ENCODE measurements at places on chromosomes 16 and 17.
A peak's percentile ranks its signal among the peaks of the same experiment; 100 is the strongest.

DNA sequence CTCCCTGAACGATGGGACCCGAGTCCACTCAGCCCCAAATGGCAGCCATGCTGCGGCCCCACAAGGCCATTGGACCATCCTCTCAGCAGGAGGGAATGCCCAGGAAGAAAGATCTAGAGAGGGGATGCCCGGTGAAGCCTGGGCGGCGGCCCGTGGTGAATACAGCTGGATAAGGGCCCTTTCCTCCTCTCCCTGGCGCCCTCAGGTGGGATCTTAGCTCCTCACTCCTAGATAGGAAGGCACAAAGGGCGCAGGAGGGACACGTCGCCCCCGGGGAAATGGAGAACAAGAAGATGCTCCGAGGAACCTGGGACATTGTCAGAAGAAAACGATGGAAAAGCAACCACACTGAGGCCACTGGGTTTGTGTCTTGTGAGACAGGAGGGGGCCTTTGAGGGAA lies 2.5 kb downstream of the CD300C start:
- no peak for DNase-seq

DNA sequence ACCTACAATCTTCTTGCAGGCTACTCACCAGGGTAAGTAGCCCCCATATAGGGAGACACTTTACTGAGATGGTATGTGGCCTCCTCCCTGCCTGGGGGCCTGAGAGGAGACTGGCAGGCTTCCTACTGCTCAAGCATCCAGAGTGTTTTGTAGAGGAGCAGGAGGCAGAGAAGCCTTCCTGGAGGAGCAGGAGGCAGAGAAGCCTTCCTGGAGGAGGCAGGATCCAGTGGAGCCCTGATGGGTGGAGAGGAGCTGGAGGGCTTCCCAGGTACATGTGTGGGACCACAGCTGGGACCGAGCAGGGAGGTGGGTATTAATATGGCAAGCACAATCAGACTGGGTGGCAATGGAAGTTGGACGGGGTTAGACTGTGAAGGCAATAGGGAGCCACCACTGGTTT lies 2.1 kb upstream of the ADGRG5 start:
- DNase-seq: no peak

- no peak for DNase-seq
Observed at GRCh38 chr17:61225178-61225882, 174.3 kb upstream of the TBX2 start.

GRCh38 chr16:72291531-72291981 lies 119.6 kb upstream of the PMFBP1 start:
- DNase-seq: peak; percentile 98

- DNase-seq: no peak
Observed at GRCh38 chr16:67959536-67960329, 8.7 kb downstream of the SLC12A4 start.

DNA sequence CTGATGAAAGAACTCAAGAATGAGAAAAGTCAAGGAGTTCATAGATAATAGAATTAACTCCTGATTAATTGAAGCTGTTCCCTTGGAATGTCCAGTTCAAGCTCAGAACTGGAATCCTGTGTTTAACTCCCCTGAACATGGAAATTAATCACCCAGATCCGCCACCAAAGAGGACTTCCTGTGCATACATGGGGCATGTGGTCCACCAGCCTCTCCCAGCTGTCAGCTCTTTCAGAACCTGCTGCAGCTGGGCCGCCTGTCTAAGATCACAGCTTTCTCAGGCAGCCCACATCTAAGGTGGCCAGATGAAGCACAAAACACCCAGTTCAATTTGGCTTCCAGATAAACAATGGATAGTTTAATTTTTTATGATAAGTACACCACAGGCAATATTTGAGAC lies 203.7 kb upstream of the COX10 start:
- no peak for DNase-seq

- peak; percentile 77 for DNase-seq
Observed at GRCh38 chr16:57815987-57816745, 13.9 kb upstream of the KIFC3 start.

GRCh38 chr16:58842746-58843145 lies 108.6 kb upstream of the GOT2 start:
- DNase-seq: no peak

DNA sequence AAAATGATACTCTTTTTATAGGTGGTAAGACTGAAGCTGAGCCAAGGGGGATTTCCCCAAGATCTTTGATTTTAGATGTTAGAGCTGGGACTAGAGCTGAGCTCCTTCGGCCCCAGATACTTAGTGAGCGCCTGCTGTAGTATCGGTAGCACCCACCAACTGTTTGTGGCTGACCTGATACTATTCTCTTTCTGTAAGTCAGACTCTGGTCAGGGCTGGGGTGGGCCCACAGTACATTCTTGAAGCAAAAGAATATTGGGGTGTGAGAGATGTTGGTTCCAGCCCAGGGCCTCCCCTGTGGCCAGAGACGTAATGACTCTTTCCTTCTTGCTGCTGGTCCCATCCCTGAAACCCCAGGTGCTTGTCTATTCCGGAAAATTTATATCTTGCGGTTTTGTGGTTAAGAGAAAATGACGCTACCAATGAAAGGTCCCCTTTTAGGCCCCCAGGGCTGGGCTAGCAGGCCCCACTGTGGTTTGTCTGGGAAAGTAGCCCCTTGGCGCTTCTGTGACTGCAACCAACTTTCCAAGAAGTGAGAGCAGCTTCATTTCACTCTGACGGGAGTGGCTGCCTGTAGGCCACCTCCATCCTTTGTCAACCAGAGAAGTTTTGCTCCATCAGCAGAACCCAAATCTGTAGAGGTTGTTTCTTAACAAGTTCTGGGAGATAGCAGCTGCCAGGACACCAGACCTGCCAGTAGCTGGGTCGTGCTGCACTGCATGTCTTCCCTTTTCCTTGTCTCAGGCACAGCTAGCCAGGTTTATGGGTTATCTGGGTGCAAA lies 86.4 kb upstream of the LGALS9 start:
- DNase-seq: no peak

- peak; percentile 50 for DNase-seq
Observed at GRCh38 chr16:1533443-1533951, at the start of gene TMEM204. TMEM204 (plus strand) TSS chr16:1533666; CDS start chr16:1534276, 610 bp downstream.

DNA sequence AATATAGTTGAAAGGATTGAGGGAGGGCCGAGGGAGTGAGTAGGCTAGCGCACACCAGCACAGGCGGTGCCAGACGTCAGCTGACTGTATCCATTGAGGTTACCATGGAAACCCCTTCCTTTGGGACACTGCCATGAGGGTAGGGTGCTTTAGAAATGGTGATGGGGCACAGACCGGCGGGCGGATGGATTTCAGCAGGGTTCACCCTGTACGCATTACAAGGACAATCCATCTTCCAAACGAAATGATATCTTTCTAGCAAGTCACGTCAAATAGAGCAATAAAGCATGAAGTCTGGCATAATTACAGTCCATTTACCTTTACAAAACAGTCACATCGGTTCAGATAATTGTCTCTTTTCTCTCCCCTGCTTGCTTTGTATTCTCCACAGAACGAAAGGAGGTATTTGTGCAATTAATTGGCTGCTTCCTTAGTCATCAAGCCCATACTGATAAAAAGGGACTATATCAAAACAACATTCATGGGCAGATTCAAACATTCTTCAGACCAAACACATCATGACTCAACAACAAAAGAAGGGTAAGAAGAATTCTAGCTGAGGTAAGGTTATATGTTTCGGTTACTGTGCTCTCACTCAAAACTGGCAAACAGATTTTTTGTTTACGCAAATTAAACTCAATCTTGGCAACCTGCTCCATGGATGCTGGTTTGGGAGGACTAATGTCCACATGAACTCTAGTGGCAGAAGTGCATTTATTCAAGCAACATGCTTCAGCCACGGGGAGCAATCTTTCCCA lies 140.6 kb downstream of the CDK5R1 start:
- DNase-seq: no peak

DNA sequence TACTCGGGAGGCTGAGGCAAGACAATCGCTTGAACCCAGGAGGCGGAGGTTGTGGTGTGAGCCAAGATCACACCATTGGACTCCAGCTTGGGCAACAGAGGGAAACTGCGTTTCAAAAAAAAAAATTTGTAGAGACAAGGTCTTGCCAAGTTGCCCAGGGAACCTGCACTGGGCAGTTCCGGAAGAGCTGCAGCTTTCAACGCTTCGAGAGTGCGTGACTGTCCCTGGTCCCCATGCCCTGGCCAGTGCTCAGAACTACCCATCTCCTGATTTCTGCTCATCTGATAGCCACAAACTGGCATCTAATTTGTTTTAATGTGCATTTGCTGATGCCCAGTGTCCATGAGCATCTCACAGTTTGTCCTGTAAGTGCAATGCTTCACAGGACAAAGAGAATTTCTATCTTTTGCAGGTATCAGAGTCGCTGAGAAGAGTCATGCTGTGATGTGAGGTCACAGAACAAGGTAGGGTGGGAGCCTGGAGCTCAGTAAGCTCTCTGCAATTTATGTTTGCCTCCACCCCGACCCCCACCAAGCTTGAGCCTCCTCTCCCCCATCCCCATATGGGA lies 3.9 kb downstream of the ACTG1 start:
- no peak for DNase-seq

DNA sequence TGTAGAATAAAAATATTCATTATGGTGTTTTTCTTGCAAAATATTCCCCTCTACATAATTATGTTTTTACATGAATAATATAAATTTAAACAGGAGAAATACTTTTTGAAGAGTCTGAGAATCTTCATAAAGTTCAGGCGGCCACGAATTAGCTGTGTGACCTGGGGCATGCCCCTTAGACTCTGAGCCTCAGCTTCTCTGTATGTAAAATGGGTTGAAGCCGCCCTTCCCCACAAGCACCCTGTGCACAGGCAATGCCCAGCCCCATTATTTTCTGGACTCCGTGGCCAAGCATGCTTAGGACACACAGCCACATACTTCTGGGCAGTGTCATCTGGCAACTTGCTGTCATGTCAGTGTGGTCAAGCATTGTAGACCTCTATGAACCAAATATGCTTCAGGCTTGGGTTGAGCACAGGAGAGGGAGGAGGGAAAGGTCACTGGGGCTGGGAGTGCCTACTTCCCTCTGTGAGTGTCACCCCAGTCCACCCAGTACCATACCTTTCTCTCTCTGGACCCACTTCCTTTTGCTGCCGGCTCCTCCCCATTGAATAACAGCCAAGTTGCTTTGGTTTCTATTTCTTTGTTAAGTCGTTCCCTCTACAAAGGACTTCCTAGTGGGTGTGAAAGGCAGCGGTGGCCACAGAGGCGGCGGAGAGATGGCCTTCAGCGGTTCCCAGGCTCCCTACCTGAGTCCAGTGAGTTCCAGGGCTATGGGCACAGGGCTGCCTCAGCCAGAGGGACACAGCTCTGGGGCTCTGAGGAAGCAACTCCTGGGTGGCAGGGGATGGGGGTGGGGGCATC lies at the start of gene LGALS9:
Gene LGALS9 (plus strand): TSS at position 582 of the 804 bp plus-strand sequence. CDS start 78 bp downstream, at position 660.
- no peak for DNase-seq

- DNase-seq: no peak
Observed at GRCh38 chr17:3814361-3814760, 13.4 kb upstream of the ITGAE start.

DNA sequence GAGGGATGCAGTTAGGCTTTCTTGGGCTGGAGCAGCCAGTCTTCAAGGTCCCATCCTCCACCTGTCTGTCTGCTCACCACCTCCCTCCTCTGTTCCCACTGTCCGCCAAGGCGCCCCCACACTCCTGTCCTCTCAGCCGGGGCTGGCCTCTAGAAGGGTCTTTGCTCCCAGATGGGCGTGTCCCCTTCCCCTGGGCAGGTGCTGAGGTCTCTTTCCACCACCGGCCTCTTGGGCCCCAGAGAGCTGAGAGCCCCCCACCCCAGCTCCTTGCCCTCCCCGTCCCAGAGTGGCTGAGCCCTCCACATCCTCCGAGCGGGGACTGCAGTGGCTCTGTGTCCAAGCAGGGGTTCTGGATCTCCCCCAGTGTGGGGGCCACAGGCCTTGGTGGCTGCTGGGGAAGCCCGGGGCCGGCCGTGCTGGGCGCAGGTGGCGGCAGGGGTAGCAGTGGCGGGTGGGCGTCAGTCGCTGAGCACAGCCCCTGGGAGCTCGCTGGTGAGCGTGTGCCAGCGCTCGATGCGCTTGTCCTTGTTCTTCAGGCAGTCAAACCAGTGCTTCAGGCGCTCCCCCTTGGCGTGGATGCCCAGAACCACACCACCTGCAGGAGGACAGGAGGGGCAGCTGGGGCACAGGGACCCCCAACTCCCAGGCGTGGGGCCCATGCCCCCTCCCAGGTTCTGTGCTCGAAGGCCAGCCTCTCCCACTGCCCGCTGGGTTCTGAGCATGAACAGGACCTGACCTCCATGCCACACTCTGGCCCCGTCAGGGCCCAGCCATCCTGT lies 9.8 kb downstream of the SCGB1C2 start:
- no peak for DNase-seq

DNA sequence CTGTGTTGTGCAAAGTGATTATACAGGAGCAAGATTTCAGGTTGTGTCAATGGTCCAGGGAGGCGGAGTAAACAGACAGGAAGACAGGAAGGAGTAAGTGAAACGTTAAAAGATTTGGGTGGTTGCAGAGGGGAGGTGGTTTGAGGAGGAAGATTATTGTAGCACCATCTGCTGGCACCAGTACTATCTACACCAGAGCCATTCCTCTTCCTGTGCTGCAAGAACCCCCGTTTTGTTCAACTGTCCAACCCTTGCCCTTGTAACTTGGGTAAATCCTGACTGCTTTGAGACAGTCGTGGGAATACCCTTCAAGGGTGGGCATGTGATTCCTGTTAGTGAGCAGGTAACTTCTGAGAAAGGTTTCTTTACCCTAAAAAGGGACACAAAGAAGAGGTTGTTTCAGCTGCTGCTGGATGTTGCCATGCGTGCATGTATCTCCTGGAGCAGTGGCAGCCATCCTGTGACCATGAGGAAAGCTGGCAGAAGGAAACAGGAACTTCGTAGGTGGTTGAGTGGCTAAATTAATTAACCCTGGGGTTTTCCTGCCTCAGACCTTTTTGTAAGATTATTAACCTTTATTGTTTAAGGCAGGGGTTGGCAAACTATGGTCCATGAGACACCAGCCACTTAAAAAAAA lies 124.1 kb downstream of the PRKCA start:
- no peak for DNase-seq

DNA sequence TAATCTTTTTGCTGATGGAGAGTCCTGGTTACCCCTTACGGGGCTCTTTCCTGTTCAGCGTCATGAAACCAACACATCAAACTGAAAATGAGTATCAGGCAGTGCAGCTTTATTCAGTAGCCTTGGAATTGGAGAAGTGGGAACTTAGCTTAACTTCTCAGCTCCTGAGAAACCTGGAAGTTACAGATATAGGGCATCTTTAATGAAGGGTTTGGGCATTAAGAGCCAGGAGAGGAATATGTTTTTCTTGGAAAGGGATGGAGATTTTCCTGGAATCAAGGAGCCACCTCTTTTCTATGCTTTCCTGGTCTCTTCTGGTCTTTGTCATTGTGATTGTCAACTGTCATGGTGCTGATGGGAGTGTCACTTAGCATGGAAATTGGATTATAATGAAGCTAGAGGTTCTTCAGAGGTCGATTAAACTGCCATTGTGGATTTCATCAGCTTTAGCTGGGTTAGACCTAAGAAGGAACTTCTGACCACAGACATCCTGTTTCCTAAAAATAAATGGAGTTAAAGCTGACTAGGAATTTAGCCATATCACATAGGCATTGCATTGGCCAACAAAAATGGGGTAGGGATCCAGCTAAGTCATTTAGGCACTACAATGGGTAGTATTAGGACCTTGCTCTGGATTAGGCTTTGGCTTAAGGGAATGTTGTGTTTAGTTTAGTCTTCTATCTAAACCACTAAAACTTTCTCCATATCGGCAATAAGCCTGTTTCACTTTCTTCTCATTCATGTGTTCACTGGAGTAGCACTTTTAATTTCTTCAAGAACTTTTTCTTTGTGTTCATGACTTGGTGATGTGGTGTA lies 186.4 kb downstream of the BCAS3 start:
- peak; percentile 4 for DNase-seq
